ENCODE measurements at places on chromosomes 5 and 9.

- no peak for DNase-seq
These were observed 48.1 kb upstream of the OLFM1 start for GRCh38 chr9:135039266-135039870.

- DNase-seq: no peak
These were observed 127.9 kb upstream of the TARS1 start for GRCh38 chr5:33312571-33313549.

DNA sequence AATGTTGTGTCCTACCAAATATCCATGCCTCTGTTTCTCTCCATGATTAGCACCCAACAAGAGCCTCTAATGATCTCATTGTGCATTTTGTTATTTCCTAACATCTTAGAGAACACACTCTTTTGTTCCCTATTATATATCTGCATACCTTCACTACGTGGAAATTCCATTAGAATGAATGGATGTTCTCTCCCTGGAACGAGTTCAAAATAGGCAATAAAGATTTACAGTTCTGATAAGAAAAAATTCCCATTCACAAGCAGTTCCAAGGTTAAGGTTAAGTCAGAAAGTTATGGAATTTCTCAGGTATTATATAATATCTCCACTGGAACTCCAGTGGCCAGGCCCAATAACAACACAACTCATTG lies 83.7 kb downstream of the TRPM6 start:
- no peak for DNase-seq

DNA sequence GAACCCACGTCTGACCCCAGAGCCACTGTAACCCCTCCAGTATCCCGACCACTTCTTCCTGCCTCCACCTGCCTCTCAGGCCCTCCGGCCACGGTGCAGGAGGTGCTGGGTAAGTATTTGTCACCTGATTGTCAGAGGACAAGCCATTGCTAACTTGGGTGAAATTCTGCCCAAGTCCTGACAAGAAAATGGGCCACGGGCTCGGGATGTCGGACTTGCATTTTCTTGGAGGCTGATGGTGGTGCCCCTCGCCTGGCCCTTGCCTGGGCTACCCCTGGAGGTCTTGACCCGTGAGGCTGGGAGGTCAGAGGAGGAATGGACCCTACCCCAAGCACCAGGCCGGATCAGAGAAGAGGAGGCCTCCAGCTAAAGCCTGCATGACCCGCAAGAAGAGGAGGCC lies 149.7 kb upstream of the COL5A1 start:
- no peak for DNase-seq

- no peak for DNase-seq
These were observed 108.7 kb downstream of the MUSK start for GRCh38 chr9:110777196-110777875.

DNA sequence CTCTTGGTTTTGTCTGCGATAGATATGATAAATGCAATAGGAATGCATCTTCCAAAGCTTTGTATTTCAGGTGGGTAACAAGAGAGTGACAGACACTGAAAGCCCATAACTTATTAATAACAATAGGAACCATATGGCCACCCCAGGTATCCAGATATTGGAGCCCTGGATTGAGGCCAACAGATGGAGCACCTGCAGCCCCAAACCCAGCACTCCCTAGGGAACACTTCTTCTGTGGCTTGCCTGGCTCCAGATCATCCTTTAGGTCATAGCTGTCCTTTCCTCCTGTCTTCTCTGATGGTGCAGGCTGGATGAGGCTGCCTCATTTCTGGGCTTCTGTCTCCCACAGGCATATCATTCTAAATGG lies 5.0 kb upstream of the IL3 start:
- DNase-seq: no peak

DNA sequence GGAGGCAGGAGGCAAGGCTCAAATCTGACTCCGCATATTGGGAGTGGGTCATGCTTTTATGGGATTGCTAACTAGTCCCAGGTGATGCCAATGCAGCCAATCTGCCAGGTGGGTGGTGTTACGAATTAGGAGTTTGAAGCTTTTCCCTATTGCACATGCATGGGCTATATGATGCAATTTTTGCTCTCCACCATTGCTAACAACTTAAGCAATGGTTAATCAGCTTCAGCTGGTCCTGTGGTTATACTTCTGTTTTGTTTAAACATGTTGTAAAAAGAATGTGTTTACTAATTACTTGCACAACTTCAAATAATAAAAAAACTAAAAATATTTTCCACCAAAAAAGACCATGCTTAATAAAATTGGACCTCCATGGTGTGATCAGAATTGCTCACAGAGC lies 55.7 kb downstream of the SHC3 start:
- no peak for DNase-seq

DNA sequence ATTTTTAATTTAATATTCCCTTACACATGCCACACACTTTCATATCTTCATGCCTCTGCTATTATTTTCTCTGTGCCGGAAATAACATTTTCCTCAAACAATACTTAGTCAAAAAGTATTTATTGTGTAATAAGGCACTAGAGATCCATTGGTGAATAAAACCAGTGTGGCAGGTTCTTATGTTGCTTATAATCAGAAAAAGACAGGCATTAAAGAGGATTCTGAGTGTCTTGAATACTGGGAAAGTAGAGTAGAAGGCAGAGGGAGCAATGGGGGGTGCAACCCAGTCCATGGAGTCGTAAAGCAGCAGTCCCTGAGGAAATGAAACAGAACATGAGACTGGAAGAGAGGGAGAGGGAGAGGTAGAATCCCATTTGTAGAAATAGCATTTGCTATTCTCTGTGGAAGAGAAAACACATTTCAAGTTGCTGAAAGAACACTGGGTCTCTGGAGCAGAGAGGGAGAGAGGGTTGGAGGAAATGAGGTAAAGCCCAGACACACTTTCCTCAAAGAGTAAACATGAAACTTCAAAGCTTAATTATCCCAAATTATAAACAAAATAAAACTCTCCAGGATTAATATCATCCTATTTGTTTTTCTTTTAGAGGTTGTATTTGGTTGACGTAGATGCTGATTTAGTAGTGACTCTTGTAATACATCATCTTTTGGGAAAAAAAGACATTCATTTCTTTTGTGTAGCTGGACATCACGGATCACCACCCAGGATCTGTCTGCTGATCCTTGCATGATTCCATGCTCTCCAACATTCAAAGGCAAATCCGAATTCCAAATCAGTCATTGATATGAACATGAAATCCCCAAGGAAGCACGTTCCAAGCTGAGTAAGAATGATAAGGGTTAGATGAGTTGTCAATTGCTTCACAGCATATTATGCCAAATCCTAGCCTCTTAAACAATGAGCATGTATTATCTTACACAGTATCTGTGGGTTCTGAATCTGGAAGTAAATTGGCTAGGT lies 37.4 kb upstream of the GRAMD2B start:
- DNase-seq: no peak

- DNase-seq: no peak
These were observed 1.9 kb upstream of the CRB2 start for GRCh38 chr9:123353984-123354591.

GRCh38 chr5:58958701-58959100 lies 375.8 kb downstream of the RAB3C start:
- no peak for DNase-seq

DNA sequence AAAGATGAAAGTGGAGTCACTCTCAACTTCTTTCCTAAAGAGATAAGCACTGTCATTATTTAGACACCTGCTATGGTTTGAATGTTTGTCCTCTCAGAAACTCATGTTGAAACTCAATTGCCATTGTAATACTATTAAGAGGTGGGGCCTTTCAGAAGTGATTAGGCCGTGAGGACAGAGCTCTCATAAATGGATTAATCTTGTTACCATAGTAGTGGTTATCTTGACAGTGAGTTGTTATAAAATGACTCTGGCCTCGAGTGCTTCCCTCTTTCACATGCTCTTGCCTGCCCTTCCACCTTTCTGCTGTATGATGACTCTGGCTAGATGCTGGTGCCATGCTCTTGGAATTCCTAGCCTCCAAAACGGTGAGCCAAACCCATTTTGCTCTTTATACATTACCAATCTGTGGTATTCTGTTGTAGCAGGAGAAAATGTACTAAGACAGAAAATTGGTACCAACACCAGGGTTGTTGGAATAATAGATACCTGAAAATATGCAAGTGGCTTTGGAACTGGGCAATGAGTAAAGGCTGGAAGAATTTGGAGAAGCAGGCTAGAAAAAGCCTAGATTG lies 38.0 kb downstream of the GDA start:
- no peak for DNase-seq

DNA sequence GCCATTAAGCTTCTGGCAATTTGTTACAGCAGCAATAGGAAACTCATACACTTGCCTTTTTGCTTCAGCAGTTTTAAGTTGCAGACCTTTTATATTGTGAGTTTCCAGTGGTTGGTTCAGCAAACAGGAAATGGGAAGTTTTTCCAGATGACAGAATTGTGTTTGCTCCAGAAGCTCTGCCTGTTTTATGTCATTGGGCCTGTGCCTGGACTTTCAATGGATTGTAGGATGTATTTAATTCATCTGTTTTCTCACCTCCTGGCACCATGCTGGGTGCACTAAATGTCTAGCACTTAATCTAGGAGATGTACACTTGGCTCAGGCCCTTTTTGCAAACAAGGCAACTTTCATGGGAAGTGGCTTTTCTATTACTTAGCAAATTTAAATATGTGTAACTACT lies 100.4 kb upstream of the CLINT1 start:
- DNase-seq: no peak

DNA sequence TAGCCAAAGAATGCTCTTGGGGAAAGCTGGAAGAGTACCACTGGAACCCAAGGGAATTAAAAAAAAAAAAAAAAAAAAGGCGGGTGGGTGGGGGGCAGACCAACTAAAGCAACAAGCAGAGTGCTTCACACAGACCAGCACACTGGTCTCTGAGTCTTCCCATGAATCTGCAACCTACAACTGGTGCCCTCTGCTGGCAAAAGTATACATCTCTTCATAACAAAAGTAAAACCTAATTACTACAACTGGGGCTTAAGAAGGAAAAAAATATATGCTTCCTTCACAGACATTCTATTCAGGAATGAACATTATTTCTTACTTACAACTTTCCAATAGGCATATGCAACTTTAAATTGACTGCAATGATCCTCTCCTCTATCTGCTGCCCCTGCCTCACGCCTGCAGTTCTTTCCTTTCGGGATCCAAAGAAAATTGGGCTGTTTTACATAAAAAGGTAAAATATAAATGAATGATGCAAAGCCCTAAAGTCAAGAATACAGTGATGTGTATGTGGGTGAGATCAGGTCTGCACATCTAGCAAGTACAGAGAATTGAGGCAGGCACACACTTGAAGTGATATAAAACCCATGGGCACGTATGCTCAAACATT lies 7.2 kb upstream of the KLHL3 start:
- peak; percentile 22 for DNase-seq

DNA sequence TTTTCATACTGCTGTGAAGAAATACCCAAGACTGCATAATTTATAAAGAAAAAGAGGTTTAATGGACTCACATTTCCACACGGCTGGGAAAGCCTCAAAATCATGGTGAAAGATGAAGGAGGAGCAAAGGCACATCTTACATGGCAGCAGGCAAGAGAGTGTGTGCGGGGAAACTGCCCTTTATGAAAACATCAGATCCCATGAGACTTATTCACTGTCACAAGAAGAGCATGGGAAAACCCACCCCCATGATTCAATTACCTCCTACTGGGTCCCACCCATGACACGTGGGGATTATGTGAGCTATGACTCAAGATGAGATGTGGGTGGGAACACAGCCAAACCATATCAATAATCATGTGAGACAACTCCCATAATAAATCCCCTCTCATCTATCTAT lies 8.7 kb downstream of the TTC39B start:
- DNase-seq: no peak

DNA sequence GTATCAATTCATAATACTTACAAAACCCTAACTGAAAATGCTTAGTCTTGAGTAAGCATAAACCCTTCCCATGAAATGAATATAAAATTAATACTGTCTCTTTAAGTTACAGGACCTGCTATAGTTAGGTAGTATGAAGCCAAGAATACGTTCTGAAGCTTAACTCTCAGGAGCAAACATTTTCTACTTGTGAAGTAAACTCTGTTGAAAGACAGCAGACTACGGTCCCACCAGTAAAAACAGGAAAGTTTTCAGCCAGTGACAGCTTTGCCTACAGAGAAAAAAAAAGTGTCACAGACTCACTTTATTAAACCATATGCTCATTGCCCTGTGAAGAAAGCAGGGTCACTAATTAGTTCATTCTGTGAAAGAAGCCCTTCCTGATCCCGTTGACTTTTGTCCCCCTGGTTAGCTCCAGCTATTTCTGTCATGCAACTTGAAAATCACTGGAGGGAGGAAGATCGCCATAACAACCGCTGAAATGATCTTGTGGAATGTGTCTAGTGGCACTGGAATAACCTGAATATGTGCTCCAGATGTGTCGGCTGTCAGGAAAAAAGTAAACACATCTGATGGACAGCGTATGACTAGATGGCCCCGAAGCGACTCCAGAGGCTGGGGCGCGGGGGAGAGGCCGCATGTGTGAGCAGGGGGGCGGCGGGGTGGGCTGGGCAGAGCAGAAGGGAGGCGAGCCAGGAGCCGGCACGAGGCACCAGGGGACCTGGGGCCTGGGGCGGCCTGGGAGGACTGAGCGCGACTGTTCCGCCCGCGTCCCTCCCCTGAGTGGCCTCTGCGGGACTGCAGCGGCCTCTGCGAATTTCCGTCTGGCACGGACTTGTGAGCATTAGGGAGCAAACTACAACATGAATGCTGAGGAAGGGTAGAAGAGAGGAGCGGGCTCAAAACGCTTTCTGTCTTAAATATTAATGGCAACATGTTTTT lies 41.9 kb downstream of the BNC2 start:
- no peak for DNase-seq

DNA sequence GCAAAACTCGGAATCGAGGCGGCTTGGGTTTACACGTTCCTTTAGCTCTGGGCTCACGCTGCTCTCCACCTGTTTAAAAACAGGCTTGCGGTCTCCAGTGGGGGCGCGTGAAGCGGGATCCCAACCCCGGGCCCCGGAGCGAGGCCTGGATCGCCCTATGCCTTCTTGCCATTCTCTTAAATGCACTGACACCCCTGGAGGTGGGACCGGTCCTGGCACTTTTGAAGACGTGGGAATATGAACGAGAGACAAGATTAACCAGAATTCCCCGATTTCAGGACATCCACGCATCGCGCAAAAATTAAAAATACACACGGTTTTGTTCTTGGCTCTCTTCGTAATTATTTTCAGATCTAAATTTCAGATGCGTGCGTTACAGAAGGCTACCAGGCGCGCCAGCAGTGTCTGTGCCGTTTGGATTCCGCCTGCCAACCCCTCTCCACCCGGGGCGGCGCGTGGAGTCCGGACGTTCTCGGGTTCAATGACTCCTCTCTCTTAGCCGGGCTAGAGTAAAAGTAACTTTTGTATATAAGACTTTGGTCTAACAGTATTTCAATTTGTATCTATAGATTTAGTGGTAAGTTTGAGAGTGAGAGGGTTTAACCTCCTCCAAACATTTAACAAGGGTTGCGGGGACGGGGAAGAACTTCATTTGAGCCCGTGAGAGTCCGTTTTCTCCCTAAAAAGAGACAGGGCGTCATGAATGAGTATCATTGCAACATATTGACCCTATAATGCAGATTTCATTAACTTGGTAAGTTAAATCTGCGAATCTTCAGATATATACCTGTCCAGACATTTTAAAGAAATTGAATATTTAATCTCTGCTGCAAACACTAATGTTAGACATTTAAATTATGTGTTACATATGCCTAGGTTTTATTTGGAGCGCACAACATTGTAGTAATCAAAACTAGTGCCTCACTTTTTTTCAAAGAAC lies 3.8 kb downstream of the FOXD1 start:
- no peak for DNase-seq

GRCh38 chr5:88805151-88805784 lies 77.7 kb downstream of the MEF2C start:
- DNase-seq: no peak

GRCh38 chr9:87763286-87763685 lies 37.4 kb downstream of the CTSL start:
- no peak for DNase-seq

All from effector memory CD4-positive, alpha-beta T cell (primary cell).